Naive B cell (primary cell): ENCODE measurements at places on chromosomes 2 and 18.
A peak's percentile ranks its signal among the peaks of the same experiment; 100 is the strongest.

- no peak for DNase-seq
Measured at GRCh38 chr2:217387776-217388387, 528.0 kb upstream of the TNP1 start.

DNA sequence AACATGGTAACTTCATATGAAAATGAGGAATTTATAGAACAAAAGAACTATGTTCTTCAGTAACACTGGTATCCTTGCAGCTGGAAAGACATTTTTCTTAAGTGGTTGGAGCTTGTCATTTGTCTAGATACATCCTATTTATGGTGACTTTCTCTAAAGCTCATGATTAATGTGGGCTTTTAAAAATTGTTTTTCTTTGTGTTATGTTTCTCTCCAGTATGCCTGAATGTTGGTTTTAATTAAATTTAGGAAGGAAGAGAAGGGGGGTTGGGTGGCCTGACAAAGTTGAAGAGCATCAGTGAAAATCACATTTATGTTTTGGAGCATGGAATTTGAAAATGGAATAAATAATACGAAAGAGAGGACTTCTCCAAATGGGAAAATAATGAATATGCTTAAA, 457.1 kb upstream of the ETAA1 start:
- DNase-seq = no peak

- DNase-seq = no peak
Measured at GRCh38 chr2:24621779-24622538, 130.9 kb downstream of the NCOA1 start.

GRCh38 chr18:35268821-35269220, 21.2 kb downstream of the ZSCAN30 start:
- DNase-seq = peak; percentile 73

GRCh38 chr2:196329959-196330358, 158.6 kb upstream of the STK17B start:
- DNase-seq = no peak

GRCh38 chr2:62956651-62957050, 94.0 kb upstream of the OTX1 start:
- DNase-seq = no peak

- no peak for DNase-seq
Measured at GRCh38 chr2:71974846-71975245, 172.8 kb downstream of the CYP26B1 start.

- DNase-seq = no peak
Measured at GRCh38 chr2:196719110-196719872, 79.8 kb downstream of the CCDC150 start.

DNA sequence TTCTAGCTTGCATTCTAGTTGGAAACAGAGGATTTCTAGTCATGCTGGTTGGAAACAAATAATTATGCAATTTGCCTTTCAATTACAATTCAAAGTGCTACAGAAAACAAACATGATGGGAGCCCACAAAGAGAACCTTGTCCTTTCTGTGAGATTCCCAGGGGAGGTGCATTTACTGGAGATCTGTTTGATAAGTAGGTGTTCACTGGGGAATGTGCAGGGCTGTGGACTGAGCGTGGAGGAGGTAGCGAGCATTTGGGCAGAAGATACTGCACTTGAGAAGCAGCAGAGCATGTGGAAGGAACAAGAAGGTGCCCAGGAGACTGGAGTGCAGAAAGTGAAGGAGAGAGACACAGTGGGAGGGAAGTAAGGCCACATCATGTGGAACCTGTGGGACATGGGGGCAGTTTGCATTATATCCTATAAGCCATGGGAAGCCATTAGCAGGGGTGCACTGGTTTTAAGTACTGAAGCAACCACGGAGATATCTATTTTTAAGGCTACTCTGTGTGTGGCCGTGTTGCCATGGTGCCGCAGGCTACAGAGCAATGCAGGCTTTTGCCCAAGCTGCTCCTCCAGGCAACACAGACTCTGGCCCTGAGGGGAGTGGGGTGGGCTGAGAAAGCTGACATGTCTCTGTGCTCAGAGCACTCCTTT, 154.0 kb downstream of the ANTXR1 start:
- no peak for DNase-seq

DNA sequence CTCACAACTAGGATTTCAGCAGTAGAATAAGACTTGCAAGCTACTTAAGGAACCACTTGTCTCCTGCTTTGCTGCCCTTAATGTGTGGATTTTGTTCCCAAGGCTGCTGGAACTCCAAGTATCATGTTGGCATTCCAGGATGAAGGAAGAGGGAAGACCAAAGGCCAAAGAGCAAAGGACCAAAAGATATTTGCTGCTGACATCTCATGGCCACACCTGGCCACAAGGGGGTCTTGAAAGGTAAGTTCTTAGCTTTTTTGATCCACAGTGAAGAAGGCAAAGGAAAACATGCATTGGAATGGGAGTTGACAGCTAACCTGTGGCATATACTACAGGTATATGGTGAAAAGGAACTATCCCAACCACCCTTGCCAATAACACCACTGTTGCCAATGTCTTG, 3.9 kb upstream of the MATN3 start:
- DNase-seq = no peak

DNA sequence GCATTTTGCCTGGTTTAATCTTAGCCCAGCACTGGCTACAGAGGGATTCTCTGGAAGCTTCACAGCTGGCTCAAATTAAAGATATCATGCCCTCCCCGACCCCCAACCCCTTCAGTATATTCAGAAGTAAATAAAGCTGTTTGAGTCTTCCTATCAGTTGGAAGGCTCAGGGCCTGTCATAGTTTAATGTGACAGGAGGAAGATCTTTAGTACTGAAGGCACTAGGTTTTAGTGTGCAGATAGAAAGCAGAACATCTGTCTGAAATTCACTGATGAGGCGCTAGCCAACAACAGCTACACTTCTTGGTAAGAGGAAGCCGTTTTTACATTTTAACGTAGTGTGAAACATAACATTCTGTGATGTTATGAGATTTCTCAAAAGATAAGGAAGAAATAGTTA, 969.1 kb upstream of the CDH2 start:
- no peak for DNase-seq

DNA sequence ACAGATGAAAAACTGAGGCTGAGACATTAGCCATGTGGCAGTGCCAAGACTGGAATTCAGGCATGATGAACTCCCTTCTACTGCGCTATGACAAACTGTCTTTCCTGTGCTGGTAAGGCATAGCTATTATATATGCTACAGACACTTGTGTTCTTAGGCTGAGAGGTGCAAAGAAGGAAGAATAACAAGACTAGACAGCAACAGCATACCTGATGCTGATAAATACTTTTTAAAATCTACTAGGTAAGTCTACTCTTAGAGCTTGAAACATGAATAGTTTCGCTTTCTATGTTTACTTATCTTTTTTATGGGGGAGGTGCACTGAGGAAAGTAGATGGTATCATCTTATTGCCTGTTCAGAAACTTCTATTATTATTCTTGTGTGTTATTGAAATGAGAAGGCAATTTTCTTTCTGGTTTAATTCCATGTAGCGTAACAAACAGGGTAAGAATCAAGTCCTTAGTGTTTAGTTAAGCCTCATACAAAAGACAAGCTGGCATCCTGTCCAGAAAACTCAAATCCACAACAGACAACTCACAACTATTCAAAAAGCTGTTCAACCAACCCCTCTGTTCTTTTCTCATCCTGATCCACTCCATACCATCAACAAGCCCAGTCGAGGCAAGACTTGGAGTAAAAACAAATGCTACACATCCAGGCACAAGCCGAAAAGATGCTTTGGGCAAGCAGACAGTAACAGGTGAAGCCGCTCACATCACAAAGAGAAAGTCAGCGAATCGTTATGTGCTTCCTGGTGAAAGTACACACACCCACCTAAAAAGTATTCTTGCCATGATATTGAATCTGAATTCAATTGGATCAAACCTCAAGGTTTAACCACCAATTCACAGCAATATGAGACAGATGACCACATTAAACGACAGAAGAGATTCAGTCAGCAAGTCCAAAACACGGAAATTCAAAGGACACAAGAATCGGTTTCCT, 1.5 kb downstream of the TTC32 start:
- DNase-seq = peak; percentile 2

GRCh38 chr2:64982311-64982857, 6.8 kb upstream of the SLC1A4 start:
- DNase-seq = no peak

DNA sequence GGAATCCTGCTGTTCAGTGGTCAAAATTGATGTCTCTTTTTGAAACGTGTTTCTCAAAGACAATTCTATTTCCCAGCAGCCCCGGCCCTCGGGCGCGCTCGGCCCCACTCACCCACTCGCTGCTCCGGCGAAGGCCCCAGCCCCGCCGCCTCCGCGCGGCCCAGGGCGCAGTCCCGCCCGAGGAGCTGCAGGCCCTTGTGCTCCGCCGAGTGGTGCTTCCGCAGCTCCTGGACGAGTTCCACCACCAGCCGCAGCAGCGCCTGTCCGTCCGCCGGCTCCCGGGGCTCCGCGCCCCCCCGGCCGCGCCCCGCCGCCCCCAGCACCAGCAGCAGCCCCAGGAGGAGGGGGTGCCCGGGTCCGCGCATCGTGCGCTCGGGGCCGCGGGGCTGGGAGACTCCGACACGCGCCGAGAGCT, 413 bp downstream of the ALKAL2 start:
- DNase-seq = peak; percentile 20

DNA sequence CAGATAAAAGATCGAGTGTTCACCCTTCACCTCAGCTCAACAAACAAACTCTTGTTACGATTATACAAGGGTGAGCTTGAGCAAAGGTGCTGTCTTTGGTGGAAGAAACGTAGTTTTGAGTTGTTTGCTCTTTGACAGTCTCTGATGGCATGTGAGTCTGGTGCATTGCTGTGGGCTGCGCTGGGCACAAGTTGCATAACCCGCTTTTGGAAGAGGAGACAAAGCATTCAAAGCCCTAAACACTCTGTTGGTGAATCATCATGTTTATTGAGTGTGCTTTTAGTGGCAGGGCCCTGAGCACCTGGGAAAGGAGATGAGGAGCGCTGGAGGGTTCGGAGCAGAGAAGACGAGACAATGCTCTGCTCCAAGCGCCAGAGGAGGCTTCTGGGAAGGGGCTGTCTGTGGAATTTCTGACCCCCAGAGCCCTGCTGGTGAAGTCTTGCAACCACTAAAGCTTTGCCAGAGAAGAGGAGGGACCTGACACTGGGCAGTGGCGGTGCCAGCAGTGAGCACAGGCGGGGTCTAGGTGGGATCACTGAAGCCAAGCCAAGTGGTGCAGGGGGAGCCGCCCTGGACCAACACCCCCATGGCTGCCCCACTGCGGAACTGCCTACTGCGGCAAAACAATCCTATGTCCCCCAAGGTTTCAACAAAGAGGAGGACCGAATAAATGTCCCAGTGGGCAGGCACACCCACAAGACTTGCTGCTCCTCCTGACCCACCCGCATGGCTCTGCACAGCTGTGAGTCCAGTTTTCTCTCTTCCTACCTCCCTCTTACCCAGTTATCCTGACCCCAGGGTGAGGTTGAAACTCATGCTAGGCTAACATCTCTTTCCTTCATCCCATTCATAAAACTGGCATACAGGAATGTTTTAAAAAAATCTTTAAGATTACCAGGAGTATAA, 64.0 kb downstream of the TNFRSF11A start:
- no peak for DNase-seq

GRCh38 chr2:56889738-56890137, 705.9 kb downstream of the CCDC85A start:
- no peak for DNase-seq

DNA sequence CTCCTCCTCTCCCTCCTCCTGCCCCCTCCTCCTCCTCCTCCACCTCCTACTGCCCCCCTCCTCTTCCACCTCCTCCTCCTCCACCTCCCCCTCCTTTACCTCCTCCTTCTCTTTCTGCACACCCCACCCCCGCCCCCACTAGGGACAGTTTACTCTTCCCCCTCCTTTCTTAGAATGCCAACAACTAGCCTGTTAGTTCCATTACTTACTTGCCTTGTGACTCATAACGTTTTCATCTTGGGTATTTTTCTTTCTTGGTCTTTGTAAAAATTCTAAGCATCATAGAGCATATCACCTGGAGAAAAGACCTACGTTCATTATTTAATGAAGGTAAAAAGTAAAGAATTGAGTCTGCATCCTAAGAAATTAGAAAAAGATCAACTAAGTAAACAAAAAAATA, 165.3 kb downstream of the NEDD4L start:
- no peak for DNase-seq

- no peak for DNase-seq
Measured at GRCh38 chr2:226766352-226767055, 33.1 kb downstream of the IRS1 start.

DNA sequence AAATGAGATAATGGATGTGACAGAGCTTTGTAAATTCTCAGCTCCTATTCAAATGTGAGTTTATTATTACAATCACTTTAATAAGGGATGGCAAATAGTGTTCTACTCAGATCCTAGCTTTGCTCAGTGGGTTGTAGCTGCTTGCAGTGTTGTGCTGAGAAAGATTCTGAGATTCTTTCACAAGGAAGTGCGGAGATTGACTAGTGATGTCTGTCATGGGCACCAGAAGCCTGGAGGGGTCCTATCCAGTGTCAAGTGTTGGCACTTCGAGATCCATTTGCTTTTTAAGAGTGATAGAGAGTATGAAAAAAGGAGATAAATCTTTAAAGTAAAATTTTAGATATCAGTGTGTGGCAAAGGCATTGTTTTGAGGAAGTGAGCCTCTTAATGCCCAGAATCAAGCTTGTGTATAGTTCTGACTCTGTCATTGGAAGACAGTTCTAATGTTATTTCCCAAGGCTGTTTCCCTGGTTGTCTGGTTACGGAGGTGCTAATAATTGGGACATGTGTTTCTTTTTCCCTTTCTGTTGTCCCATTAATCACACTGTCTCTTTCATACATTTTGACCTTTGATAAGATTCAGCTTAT, 181.7 kb upstream of the SPRED2 start:
- DNase-seq = no peak

- no peak for DNase-seq
Measured at GRCh38 chr18:34873986-34874580, 164.0 kb downstream of the DTNA start.

GRCh38 chr2:26848336-26849055, 564 bp downstream of the DPYSL5 start:
- peak; percentile 7 for DNase-seq
